ENCODE measurements at places on chromosomes 1 and 21.

DNA sequence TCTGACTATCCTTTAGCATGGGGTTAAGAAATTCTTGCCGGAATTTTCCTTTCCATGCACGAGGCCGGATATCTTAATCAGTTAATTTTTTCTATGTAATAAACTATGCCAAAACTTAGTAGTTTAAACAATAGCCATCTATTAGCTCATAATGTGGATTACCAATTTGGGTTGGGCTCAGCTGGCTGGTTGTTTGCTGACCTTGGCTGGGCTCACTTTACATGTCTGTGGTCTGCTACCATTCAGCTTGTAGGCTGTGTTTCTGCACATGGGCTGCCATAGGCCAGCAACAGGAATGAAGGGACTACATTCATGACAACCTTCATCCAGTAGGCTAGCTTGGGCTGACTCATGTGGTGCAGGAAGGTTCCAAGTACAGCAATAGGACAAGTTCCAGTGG, 56.0 kb upstream of the NTPCR start:
- no peak for DNase-seq

DNA sequence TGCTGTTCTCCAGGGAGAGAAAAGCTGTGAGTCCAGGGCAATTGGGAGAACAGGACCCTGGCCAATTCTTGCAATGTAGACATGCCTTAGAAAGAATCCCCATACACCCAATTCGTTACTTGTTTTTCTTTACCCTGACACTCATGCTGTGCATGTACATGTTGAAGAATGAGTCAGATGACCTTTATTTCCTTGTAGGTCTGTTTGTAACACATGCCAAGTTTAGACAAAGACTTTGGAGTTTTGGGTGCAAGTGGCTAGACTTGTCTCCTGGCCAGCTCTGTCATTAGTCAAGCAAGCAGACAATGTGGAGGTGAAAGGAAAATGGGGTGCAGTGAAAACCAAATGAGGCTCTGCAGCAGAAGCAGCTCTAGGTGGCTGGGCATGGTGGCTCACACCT, 38.1 kb downstream of the GNPAT start:
- no peak for DNase-seq

GRCh38 chr1:107990606-107991005, 25.6 kb upstream of the VAV3 start:
- DNase-seq, result no peak

DNA sequence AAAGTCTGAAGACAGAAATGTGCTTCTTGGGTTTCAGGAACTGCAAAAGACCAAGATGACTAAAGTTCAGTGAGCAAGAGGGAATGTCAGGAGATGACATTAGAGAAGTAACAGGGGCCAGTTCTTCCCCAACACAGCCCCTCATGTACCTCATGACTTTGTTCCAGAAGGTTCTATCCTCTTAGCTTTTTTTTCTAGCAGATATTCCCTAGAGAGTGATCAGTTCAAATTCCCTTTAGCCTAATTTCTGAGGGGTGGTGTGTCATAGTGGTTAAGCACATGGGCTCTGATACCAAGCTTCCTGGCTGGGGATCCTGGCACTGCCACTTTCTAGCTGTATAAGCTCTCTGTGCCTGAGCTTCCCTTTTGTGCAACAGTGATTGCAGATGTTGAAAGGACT, 108.0 kb downstream of the LBR start:
- DNase-seq, result no peak

DNA sequence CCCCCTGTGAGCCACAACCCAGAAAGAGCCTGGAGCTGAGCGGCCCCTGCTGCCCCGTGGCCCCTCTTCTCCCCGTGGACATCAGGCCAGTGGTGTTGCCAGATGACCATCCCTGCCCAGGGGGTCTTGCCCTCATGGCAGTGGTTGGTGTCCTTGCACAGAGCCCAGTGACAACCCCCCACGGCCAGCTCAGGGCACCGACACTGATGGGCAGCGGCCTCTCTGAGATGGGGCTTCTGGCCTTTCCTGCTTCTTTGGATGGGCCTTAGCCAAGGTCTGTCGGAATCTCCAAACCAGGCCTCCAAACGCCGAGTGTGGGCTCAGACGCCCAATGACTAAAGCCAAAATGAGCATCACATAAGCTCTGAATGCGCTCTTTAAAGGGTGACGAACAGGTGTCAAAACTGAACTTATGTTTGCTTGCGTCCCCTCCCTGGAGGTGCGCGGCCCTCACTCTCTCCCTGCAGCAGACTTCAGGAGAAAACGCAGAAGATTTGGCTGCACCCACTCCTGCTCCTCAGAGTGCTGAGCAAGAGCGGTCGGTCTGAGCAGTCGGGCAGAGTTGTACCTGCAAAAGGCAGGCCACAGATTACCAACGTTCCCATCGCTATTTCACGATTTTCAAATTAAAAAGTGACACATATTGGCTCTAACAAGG, 41.9 kb downstream of the UBE2G2 start:
- no peak for DNase-seq

GRCh38 chr1:162982364-162982763, 86.8 kb upstream of the RGS4 start:
- no peak for DNase-seq

DNA sequence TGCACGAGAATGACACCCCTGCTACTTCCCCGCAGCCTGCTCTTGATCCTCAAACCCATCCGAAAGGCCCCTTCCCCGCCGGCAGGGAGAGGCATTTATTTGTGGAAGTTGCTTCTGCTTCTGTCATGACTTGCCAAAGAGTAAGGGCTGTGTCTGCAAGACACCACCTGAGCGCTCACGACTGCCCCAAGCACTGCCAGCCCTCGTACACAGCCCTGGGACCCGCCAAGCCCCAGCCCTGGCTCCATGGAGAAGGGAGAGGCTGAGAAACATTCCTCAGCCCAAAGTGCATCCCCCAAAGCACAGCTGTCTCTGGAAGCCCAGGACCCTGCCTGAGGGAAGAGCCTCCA, 6.3 kb upstream of the TPRG1L start:
- no peak for DNase-seq
